ENCODE measurements at places on chromosomes 12 and 14.

DNA sequence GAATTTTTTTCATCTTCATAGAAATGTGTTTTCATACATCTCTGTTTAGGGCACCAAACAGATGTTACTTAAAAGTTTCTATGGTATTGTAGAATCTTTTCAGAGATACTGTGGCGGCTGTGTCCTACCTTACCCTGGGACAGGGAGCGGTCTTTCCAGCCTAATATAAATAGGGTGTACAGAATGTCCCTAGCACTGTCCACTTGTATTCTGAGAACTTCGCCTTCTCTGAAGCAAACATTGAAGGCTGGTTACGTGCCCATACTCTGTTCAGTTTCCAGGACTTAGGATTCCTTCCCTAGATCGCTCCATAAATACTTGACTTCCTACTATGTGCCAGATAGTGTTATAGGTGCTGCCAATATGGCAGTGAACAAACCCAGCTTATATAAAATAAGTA lies 24.3 kb upstream of the SLC38A2 start:
- DNase-seq = no peak

DNA sequence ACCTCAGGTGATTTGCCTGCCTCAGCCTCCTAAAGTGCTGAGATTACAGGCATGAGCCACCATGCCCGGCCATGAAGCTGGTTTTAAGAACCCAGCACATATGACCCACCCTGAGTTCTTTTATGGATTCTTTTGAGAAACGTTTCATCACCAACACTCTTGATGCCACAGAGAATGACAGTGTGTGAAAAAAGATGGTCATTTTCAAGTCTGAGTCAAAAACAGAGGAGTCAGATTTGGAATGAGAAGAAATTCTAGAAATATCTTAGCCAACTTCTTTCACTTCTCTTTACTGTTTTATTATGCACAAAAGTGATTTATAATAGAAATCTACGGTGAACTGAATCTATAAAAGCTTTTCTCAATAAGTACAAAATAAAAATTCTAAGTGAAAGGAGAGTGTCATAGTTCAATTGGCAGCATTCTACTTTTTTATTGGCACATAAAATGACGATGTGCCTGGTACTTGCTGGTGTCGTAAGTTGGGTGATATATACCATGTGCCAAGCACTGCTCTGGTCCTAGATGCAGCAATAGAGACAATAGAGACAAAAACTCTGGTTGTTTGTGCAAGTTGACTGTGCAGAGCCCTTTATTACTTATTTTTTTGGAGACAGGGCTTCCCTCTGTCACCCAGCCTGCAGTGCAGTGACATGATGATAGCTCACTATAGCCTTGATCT lies 33.9 kb downstream of the CCDC177 start:
- DNase-seq = no peak

DNA sequence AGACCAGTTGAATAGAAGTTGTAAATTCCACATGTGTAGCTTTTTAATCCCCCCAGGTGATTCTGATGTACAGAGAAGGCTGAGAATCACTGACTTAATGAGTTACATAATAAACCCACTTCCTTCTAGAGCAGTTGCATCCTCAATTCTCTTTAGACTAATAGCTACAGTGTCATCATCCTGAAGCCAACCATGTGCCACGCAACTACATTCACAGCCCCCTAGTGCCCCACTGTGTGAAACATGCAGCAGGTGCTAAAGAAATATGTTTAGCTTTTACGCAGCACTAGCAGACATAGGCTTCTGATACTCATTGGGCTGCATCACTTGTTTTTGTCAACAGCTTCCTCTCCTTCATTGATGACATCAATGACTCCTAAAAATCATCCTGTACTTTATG lies 1168.3 kb downstream of the BCL11B start:
- DNase-seq = no peak

GRCh38 chr14:76939015-76939742 lies 89.3 kb downstream of the IRF2BPL start:
- DNase-seq = no peak

DNA sequence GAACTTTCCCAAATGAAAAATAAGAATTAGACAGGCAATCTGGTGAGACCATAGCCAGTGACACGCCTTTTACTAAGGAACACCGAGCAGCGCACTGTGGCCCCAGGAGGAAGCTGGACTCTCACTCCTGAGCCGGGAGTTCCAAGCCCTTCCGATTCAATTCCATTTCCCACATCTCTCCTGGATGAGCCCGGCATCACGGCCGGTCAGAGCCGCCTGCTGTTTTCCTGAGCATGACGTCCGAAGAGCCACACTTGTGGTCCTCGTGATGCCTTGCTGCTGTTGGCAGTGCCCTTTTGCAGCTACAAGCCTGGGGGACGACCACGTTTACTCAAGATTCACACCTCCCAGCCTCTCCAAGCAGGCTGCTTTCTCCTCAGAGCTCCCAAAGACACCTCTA lies 40.8 kb downstream of the FBXL14 start:
- no peak for DNase-seq

DNA sequence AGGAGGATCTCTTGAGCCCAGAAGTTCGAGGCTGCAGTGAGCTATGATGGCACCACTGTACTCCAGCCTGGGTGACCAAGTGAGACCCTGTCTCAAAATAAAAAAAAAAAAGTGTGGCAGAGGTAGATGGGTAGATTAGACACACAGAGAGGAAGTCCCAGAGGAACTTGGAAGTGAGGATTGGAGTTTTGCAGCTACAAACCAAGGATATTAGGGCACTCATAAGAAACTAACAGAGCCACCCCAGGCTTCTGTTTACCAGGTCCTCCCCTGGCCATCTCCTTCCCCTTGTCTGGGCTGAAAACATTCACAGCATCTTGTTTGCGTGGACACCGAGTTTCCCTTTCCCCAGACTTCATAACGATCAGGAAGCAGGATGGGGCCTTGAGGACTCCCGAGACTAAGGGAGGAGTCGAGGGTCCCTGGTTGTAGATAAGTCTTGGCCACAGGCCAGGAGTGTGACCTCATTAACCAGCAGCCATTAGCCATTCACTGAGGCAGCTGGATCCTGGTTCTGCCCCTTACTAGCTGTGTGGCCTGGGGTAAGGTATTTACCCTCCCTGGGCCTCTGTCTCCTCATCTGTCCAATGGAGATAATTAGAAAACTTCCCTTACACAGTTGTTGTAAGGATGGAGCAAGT lies 2.1 kb downstream of the MAP1LC3B2 start:
- DNase-seq = no peak

- no peak for DNase-seq
Measured at GRCh38 chr12:10567813-10568212, 45.6 kb downstream of the MAGOHB start.

- no peak for DNase-seq
Measured at GRCh38 chr14:51622376-51622775, 29.3 kb upstream of the FRMD6 start.

DNA sequence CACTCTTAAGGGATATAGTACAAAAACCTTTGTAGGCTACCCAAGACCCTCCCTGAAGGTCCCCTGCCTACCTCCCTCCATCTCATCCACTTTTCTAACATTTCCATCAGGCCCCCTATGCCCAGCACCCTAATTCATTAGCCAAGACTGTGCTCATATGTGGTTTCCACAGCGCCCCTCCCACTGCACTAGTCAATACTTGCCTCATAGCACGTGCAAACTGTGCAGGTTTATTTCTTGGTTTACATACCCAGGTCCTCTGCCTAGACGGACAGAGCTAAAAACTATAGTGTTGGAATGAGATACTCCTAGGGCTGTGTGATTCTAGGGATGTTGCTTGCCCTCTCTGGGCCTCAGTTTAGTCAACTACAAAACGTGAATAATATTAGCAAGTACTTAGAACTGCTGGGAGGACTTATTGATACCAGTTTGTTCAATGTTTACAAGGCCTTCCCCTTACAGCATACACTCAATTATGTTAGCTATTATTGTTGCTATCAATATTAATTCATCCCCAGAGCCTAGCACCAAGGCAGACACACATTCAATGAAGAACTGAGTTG lies 50.4 kb downstream of the NUAK1 start:
- DNase-seq = no peak

DNA sequence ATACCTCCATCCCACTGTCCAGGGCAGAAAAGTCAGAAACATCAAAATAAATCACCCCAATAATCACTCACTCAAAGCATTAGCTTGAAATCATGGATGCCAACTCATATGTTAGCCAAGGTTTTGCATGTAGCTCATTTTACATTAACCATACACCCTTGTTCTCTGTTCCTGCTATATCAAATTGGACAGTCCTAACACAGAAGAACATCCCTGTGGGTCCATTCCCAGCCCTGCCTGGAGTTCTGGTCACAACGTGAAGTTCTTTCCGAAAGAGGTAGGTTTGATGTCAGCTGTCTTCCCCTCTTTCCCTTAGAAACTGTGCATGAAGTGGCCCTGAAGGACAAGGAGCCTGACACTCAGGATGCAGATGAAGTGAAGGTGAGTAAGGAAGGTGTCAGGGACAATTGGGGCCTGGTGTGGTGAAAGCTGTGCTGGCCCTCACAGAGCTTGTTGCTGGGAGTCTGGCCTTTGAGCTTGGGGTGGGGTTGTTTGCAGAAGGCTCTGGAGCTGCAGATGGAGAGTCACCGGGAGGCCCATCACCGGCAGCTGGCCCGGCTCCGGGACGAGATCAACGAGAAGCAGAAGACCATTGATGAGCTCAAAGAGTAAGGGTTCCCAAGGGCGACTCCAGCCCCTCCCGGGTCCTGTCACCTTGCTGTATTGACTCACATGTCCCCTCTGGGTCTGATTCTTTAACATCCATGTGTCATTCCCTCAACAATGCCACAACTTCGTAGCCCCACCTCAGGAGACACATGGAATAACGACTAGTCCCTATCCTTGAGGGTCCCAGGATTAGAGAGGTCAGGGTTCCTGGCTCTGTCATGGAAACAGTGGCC lies 15.0 kb upstream of the PIP4K2C start:
- DNase-seq = no peak

GRCh38 chr14:20624495-20625070 lies 16.9 kb downstream of the OR6S1 start:
- DNase-seq = peak; percentile 53

GRCh38 chr14:58740379-58740935 lies 102.7 kb downstream of the DACT1 start:
- no peak for DNase-seq
